GM04503 (cell line): ENCODE measurements at places on chromosomes 6 and 20.
A peak's percentile ranks its signal among the peaks of the same experiment; 100 is the strongest.

- DNase-seq: no peak
These were observed 8.7 kb upstream of the NPBWR2 start for GRCh38 chr20:64116016-64116415.

DNA sequence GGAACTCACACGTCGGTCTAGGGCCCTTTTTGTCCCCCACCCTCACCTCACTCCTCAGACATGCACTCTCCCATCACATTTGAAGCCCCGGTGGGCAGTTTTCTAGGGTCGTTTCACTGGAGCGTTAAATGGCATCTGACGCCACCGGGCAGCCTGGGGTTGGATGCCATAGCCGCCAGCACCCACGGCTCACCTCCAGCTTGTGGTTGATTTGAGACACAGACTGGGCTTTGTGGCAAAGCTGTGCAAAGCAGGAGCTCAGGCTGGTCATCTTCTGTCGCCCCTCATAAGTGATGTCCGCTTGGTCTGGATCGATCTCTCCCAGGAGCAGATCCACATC lies 530 bp downstream of the GOPC start:
- DNase-seq: no peak

GRCh38 chr6:35425284-35425683 lies 26.9 kb upstream of the FANCE start:
- peak; percentile 87 for DNase-seq

- no peak for DNase-seq
These were observed 70.0 kb downstream of the COL12A1 start for GRCh38 chr6:75135876-75136275.

DNA sequence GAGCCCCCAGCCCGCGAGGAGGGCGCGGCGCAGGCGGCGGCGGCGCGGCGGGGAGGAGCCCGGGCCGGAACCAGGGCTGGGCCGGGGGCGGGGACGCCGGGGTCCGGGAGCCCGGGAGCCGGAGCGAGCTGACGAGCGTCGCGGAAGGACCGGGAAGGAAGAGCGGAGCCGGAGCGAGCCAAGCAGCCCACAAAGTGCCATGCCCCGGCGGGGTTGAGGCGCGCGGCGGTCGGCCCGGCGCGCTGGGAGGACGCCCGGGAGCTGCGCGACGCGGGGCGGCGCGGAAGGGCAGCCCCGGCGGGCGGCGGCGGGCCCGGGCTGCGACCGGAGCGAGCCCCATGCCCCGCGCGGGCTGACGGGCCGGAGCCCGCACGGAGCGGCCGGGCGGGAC lies 289 bp downstream of the FOXP4 start:
- DNase-seq: no peak

GRCh38 chr20:48766961-48767960 lies 60.5 kb downstream of the PREX1 start:
- DNase-seq: no peak

DNA sequence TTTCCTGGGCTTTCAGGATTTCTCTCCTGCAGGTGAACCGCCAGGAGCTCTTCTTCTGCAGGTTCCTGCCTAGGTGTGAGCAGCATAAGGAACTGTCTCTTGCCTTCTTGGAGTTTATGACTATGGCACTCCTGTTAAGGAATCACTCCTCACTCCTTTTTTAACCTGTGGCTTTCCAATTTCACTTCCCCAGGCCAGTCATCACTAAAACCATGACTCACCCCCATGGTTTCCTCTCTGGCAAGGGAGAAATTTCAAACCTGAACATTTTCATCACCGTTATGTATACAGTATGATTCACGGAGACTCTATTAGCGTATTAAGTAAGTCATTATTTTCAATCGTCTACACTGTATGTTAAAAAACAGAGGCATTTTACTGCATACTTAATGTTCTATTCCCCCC lies 78.2 kb upstream of the ARID1B start:
- DNase-seq: no peak

- no peak for DNase-seq
These were observed 3.3 kb upstream of the EFCAB8 start for GRCh38 chr20:32855387-32855786.

DNA sequence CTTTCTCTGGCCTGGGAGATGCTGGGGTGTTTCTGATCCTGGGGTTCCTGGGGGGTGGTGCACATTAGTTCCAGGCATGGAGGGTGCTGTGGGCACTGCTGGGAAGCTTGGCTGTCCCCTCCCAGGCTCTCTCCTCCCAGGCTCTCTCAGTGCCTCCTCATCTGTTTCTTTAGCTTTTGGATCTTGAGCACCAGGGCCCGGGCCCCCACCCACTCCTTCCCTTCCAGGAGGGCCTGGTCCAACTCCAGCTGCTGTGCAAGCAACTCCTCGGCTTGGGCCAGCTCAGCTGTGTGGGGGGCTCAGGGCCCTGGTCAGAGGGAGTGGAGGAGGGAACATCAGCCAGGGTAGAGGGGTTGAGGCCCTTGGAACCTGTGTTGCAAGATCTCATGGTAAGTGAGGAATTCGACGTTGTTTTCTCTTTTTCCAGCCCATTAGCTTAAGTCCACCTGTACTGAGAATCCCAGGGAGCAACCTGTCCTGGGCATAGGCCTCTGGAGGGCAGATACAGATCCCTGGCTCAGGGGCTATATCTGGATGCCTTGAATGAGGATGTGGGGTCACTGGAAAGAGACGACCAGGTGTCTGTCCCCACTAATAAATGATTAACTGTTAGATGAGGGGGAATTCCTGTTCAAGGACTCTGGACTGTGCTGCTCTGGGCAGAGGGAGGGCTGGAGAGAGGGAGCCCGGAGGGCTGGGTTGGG lies 34.5 kb upstream of the HLA-A start:
- DNase-seq: no peak
